ENCODE measurements at places on chromosomes 7 and 10.
A peak's percentile ranks its signal among the peaks of the same experiment; 100 is the strongest.

DNA sequence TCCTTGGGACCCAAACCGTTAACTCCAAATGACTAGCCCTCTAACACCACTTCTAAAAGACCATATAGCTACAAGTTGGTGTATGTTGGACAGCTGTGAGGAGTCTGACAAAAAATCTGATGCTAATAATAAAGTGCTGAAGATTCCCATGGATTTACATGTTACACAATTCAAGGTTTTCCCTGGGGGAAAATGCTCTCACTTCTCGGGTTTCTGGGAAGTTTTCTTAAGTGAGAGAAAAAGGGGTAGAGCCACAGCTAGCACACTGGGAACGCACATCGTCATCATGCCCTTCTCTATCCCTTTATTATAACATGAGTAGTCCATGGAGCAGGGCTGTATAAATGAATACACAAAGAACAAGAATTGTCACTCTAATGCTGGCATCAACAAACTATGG, 162.1 kb downstream of the CHCHD3 start:
- no peak for DNase-seq

DNA sequence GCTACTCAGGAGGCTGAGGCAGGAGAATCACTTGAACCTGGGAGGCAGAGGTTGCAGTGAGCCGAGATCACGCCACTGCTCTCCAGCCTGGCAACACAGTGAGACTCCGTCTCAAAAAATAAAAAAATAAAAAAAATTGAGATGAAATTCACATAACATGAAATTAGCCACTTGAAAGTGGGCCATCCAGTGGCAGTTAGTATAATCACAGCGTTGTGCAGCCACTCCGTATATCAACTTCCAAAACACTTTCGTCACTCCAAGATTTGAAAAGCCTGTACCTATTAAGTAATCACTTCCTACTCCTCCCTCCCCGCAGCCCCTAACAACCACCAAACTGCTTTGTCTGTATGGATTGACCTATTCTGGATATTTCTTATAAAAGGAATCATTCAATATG, 20.7 kb upstream of the CACUL1 start:
- no peak for DNase-seq

DNA sequence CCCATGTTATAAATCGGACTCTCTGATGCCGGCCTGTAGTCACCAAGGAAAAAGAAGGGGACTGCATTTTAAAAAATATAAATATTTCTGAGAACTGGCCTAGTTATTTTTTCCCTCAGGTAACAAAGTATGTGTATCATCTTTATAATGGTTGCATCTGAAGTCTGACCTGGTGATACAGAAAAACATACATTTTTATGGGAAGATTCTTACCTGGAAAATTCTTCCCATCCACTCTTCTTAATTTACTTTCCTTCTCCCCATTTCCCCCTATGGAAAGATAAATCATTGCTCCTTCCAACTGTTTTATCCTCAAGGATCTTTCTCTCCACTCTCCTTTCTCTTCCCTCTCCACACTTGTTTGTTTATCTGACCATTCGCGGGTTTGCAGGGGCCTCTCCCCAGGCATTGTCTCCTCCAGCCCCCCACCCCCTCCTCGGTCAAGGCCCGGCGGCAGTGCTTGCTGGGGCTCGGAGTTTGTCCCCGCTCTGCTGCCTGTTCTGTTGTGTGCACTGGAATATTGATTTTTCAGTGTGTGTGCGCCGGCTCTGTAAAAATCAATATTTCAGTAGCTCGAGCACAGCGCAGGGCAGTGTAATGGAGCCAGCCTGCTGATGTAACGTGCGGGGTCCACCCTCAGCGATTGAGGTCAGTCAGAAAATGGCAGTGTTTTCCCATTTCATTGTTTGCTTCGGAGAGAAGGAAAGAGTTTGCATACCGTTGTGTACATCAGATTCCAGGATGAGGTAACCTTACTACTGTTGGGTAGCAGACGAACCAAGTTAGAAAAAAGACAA, 199.5 kb upstream of the NFE2L3 start:
- no peak for DNase-seq

- DNase-seq: no peak
Observed at GRCh38 chr10:77507291-77507880, 130.2 kb downstream of the KCNMA1 start.

DNA sequence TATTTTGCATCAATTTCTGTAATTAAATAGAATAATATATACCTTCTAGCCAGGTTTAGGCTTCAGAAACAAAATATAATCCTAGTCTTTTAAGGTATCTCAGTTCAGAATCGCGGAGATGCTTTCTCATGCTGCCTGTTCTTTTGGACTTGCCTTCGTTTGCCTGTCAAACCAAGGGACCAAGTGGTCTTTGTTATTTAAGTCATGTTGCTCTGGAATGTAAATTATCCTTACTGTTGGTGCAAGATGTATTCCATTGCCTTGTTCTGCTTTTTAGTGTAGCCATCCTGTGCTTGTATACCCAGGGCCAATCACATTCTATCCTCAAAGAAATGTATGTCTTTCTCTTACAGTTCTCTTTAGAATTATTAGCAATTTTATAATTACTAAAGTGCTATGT, 1.1 kb upstream of the GIMAP4 start:
- DNase-seq: no peak

DNA sequence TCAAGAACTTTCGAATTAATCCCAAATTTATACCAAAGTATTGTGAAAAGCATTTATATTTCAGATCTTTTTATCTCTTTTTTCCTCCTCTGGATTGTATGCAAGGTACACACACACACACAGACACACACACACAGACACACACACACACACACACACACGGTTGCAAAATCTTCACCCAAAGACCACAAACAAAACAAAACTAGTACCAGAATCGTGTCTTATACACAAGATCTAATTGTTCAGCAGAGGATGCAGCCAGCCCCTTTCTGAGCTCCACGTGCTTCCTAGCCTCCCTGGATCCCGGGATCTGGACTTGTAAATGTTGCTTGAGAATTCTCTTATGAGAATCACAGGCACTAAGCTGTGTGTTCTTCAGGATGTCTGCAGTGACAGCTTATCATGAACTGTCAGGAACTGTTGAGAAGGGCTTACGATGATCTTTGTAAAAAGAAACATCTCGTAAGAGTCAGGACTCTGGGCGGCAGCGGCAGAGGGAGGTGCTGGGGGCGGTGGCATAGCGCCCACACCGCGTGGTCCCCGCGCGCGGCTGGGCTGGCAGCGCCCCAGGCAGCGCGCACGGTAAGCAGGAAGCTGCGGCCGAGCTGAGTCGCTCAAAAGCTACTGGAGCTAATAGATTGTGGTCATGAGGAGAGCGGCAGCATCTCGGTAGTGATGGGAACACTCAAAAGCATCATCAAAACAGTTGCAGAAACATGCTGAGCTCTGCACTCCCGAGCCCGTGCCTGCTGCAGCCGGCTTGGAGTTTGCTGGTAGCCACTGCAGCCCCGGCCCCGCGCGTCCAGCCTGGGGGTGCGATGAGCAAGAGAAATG, 277.6 kb downstream of the GATA3 start:
- DNase-seq: peak; percentile 31

DNA sequence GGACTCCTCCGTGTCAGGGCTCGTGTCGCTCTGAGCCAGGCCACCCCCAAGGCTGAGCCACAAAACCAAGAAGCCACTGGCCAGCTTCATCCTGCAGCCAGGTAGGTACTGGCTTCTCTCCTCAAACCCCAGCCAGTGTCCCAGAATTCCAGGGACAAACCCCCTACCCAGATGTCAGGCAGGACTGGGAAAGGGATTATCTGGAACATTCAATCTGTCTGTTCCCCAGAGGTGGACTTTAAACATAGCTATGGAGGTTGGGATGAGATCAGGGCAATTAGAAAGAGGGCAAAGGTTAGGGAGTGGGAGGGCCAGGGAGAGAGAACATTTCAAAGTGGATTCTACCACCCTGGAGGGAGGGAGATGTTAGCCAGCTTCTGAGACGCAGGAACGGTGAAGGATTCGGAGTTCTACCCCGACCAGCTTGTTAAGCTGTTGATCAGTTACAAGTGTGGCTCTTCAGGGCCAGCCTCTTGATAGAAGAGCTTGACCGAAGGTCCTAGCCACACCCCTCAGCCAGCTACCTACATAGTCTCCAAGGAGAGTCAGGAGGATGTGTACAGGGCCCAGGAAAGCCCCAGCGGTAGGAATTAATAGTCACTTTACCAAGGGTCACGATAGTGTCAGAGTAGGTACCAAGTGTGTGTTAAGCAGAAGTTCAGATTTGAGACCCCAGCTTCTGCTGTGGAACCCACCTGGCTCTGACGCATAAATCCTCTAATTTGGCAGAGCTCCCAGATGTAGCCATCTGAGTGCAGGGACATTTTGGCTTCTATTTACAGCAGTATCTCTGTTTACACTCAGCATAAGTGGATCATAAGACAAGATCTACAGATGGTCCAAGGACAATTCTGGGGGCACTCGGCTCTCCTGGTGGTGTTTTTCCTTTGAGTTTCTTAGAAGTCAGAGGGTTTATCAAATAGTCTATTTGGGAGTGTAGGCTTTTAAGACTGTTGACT, at the start of gene PLA2G12B:
Gene PLA2G12B (minus strand): TSS at position 211 of the 959 bp plus-strand sequence. CDS start 121 bp downstream, at position 90.
- no peak for DNase-seq

DNA sequence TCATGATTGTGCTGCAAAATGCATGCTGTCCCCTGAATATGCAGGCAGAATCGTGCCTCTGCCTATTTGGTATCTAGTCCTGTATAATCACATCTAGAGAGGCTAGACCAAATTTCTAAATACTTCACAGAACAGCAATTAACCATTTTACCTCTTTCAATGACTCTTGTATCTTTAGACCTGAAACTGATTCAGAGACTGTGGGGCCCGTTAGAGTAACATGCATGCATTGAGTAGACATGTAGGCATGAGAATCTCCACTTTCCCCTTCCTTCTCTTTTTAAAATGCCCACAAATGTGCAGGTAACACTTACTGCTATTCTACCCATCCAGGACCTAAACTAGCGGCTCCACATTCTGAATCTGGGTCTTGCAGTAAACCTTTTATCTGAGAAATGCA, 8.8 kb downstream of the ZNF92 start:
- DNase-seq: no peak

DNA sequence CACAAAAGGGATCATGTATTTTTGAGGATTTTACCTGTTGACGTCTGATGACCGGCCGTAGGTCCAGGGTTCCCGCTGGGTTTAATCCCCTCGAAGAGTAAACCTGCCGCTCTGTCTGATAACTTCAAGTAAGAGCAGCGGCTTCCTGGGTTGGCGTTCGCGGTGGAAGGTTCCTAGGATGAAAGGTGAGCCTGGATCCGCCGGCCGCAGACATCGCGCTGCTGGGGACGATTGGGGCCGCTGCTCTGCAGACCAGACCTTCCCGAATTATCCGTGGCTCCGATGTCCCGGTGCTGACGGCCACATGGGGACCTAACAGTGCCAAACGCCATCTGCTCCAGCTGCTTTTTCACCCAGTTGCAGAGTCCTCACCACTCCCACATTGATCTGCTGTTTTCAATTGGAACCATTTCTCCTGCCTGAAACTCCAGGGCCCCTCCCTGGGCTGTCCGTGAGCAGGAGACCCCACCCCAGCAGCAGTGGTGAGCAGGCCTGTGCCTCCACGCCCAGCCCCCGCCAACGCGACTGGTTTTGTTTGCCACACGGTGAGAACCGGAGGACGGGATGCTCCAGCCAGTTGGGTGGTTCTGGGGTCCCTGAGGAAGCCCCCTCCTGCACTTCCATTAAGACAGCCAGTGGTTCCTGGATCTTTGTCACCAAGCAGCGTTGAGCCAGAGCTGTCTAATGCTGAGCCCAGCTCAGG, 12.2 kb upstream of the AP5Z1 start:
- no peak for DNase-seq

GRCh38 chr7:72032934-72033333, 379.2 kb downstream of the CALN1 start:
- DNase-seq: no peak

- DNase-seq: no peak
Observed at GRCh38 chr7:105644937-105645336, 63.6 kb upstream of the EFCAB10 start.

DNA sequence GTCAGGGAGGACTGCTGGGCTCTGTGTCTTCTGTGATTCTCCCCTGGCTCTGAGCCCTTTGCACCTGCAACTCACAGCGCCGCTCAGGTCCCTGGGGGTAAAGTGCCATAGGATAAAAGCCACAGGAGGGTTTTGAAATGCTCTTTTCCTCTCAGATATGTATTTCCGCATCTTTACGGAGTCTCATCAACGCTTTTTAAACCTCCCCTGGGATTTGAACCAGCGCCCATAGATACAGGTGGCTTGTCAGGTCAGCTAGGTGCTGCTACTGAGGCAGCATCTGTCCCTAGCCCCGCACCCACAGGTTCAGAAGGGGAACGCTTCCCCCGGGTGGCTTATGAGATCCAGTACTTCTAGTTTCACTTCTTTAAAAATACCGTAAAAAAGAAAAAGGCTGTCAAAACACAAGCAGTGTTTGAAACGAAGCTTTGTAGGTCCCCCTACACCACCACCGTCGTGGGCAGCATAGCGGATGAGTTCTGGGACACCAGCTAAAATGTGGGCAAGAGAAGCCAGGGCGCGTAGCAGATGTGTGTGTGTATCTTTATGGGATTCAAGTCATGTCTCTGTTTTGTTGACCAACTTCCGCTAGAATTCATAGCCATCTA, 173.5 kb downstream of the CUX1 start:
- peak; percentile 59 for DNase-seq

DNA sequence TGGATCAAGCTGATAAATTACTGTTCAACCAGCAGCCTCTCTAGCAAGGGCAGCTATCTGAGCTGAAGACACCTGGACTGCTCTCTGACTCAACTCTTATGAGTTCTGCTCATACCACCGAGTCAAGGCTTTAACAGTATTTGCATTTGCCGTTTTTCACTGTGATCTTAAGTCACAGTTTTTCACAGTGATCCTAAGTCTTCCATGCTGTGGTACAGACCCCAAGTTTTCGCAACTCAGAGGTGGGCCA, 31.3 kb downstream of the PIP4K2A start:
- DNase-seq: no peak

DNA sequence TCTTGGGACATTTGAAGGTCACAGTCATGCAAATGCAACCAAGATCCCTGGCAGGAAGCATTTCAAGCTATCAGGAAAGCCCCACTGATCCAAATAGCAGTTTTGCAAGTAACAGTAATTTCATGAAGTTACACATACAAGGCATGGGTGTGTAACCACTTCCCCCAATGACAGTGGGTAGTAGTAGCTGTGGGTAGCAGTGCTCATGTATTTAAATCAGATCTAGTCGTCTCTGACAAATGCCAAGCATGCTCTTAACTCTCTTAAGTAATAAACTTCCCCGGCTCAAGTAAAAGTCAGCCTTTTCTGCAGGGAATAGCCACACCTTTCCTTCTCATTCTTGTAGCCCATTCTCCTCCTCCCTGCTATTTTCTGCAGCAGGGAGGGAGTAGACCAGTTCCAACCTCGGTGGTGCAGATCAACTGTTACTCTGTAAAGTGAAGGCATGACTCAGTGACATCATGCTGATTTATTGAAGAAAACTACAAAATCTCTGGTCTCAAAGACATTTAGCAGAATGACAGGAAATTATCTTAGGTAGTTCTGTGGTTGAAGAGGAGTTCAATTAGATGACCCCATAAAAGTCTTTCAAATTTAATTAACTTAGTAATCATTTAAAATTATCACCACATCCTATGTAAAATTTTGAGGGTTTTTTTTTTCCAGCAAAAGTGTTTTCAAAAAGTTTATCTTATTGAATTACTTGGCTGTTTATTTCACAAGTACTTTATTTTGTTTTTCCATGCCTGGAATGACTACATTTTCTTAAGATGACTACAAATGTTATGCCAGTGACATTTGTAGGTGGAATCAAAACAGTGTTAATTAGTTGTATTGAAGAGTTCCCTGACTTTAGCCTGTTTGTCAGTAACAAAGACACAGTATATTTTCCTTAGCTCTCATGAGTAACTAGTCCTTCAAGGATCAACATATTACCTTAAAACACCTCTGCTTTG, 568.3 kb downstream of the INHBA start:
- DNase-seq: peak; percentile 37
